ENCODE measurements at places on chromosomes 13 and 19.
A peak's percentile ranks its signal among the peaks of the same experiment; 100 is the strongest.

- no peak for DNase-seq
These were observed 15.0 kb downstream of the ZNF350 start for GRCh38 chr19:51971624-51972023.

DNA sequence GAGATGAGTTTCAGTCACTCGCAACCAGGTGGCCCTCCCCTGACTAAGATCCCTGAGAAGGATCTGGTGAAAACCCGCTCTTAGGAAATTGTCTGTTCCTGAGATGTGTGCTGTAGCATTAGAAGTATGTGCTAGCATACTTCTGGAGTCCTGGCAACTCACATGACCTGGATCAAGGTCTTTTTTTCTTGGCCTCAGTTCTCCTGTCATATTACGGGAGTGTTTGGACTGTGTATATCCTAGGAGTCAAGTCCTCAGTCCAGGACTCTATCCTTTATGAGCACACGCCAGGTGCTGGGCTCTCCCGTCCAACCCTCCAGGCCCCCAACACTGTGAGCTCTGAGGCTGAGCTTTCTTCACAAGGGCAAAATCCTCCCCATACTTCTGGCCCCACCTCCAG lies 156.4 kb downstream of the UQCRFS1 start:
- no peak for DNase-seq

DNA sequence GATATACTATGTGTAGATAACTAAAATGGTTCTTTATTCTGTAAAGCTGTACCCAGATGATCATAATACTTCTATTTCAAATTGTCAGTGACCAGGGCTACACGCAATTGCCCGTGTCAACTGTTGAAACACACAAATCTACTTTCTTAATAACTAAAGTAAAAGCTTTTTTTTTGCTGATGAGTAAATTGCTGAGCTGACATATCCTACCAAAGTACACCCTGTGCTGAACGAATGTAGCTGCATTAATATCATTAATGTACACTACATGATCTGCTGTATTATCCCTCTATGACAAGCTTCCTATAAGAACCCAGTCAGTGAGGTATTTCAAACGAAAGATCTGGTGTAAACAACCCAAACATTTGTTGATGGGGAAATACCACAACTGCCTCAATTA lies 827.2 kb upstream of the ATXN8OS start:
- DNase-seq: no peak

DNA sequence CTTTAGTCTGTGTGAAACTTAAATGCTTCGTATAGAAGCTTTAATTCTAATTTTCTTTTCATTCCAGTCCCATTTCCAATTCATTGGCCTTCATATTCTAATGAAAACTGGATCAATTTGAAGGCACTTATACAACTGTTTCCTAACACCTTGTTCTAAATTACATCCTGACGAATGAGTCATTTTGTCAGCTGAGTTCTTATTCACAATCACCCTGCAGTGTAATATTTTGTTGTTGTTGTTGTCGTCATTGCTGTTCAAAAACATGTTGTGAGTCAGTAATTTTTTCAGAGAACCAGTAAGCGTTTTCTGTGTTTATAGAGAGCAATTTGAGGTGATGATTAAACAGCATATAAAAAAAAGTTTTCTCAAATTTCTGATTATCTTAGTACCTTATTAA lies 290.0 kb downstream of the PCDH9 start:
- DNase-seq: no peak

DNA sequence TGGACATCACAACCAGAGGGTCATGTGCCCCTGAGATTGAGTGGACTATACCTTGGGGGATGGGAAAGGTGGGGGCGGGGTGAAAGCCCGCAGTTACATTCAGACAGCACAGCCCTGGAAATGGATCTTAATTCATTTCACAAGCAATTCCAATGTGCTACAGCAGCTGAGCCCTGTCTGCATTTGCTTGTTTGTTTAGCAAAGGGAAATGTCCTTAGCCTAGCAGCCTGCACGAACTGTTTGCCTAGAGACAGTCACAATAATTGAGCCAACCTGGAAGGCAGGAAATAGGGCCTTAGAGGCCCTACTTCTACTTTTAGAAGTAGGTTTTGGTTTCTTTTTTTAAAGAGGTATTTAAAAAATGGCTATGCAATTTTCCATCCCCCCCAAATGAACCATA lies 177.3 kb upstream of the KL start:
- DNase-seq: peak; percentile 34

DNA sequence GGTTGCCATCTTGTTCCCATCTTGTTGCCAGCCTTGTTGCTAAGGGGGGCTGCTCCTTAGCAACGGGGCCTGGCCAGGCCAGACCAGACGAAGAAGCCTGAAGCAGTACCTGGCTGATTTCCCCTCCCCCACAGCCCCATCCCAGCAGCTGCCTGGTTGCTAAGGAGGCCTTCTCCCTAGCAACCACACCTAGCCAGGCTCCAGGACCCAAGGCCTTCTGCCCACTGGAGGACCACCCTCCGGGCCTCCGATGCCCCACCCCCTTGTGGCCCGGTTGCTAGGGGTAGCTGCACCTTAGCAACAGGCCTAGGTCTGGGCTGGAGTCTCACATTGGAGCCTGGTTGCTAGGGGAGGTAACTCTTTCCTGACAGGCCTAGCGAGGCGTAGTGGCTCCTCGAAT lies 3.9 kb downstream of the PRRG2 start:
- DNase-seq: no peak

GRCh38 chr13:98997738-98998641 lies 20.1 kb upstream of the DOCK9 start:
- DNase-seq: no peak

GRCh38 chr13:99572131-99572530 lies 70.9 kb downstream of the TM9SF2 start:
- no peak for DNase-seq

GRCh38 chr19:48678201-48678600 lies 5.4 kb upstream of the NTN5 start:
- peak; percentile 81 for DNase-seq

- no peak for DNase-seq
These were observed 6.4 kb upstream of the NFIC start for GRCh38 chr19:3359919-3360420.

DNA sequence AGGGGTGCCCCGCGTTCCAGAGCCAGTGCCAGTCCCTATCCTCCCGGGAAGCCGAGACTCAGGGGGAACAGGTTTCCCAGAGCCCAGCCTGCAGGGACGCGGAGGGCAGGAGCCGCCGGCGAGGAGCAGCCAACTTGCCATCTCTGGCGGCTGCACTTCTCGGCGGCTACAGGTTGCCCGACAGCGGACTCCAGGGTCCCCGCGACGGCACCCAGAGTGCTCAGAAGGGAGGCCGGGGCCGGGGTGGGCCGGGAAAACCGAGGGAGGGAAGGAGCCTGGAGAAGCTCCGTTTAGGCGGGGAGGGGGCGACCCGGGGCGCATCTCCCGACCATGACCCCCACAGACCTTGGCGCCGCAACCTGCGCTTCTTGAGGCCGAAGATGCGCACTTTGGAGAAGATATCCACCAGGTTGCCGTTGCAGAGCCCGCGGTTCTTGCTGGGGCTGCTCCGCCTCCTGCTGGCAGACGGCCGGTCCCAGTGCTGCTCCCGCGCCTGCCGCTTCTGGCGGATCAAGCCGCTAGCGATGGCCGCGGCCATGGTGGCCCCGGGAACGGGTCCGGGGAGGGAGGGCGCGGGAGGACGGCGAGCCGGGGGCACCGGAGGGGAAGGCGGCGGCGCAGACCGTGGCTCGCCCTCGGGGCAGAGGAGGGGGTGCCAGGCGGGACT lies 463.8 kb downstream of the ITGBL1 start:
- no peak for DNase-seq

DNA sequence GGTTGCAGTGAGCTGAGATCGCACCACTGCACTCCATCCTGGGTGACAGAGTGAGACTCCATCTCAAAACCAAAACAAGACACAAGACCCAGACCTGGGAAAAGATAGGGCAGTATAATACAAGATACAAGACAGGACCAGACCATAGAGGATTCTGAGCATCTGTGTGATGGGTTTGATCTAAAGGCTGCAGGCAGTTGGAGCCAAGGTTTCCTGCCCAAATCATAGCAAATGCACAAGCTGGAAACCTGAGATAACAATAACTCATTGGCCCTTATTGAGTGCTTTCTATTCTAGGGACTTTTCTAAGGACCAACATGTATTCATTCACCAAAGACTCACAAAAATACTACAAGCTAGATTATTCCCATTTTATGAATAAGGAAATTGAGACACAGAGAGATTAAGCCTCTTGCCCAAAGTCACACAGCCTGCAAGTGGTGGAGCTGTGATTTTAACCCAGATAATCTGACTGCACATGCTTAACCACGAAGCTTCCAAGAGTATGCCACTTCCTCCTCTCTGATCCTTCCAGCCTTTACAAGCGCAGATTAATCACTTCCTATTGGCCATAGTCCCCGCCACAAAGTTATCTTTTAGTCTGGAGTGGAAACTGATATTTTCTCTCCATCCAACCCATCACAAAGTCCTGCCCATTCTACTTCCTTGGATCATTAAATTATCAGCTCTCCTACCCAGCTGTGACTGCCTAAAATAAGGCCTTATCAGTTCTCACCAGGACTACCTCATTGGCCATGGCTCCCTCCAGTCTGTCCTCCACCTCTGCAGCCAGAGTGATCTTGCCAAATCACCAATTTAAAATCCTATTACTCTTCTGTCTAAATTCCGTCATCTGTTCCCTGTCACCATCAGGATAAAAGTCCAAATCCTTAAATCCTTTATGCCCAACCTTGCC lies 147.2 kb downstream of the FLT1 start:
- DNase-seq: no peak

DNA sequence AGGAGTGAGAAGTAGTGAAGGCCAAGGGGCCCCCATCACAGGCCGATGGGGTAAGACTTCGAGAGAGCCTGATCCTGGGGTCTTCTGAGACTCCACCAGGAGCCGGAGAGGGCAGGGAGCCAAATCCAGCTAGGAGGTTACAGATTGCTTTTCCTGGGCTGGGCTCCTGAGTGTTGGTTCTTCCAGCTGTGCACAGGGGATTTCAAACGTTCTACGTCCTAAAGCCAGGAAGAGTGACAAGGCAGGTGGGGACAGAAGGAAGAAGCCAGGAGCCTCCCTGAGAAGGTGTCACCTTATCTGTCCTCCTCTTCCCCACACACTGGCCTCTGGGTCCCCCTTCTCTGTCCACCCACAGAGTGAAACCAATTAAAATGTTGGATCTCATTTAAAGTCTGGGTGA lies 16.1 kb upstream of the TPRX2 start:
- DNase-seq: no peak

- DNase-seq: no peak
These were observed 3.7 kb downstream of the APOC2 start for GRCh38 chr19:44949550-44949949.

GRCh38 chr13:42333613-42334328 lies 61.8 kb downstream of the AKAP11 start:
- DNase-seq: no peak

- no peak for DNase-seq
These were observed 552 bp upstream of the GRWD1 start for GRCh38 chr19:48445256-48445605.

GRCh38 chr19:15911599-15912235 lies 13.8 kb upstream of the CYP4F2 start:
- peak; percentile 32 for DNase-seq

- DNase-seq: no peak
These were observed 6.3 kb downstream of the GMIP start for GRCh38 chr19:19637186-19637522.
